ENCODE measurements at places on chromosomes 13 and 19. TPM values are rescaled to one million over a fixed set of nuclear protein-coding genes. Genes with fewer than 3 reads are reported as not detected.

GRCh38 chr19:28039677-28040381 is 1173.1 kb downstream of the UQCRFS1 start:
- no peak for DNase-seq

DNA sequence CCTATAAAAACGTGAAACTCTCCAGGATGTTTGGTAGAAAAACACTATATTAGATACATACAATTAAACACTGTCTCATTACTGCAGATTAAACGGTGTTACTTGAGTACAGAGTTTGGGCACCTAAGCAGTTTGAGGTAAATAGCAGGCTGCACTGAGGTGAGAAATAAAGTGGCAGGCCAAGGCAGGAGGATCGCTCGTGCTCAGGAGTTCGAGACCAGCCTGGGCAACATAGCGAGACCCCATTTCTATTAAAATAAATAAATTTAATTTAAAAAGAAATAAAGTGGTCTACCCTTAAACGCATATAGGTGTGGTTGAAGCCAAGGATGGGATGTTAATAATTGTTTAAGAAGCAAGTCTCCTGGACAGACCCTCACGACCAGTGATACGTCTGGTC is 1.2 kb downstream of the PSPC1 start:
- no peak for DNase-seq

DNA sequence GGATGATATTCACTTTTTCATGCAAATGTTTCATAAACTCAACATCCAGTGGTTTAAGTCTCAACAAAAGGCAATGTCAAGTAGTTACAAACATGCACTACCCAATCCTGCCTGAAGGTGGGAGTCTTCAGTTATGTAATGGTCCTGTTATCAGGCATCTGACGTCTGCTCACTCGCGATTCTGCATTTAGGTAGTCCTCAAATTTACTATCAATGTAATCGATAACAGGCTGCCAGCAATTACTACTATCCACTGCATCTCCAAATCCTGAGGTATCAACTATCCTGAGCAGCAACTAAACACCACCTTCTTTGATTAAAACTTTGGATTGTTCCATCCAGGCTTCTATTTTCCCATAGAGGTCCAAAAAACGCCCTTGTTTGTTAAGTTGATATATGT is 51.2 kb downstream of the NLRP12 start:
- DNase-seq: peak; percentile 50

DNA sequence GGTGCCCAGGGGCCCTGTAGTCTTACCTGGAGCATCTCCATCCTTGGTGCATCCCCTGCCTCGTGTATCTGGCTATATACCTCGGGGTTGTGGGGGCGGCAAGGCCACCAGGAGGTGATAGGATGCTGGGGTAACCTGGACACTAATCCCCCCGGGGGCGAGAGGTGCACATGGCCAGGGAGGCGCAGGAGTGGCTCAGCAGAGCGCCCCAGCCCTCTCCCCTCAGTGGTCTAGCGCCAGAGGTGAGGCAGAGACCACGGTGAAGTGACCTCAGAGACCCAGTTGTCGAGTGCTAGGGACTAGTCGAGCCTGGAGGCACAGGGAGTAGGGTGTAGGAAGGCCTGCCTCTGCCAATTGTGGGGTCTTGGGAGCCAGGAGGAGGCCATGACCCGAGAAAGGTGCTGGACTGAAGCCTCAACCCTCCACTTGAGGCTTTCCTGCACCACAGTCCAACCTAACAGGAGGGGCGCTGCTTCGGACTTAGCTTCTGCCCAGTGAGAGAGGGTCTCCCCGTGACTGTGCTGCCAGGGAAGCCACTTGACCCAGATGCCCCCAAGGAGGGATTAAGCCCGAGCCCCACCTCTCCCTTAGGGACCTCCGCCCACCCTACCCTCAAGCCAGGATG is at the start of gene LHB:
Gene LHB, minus strand, starts transcription at position 51 of the 625 bp plus-strand sequence. Its CDS starts 10 bp downstream, at position 41.
- DNase-seq: no peak

SOX1 gene
- total RNA-seq: not detected

TNFSF13B gene
- total RNA-seq: 5.8 TPM

GRCh38 chr13:46831588-46832194 is 34.7 kb upstream of the ESD start:
- DNase-seq: peak; percentile 38

Data from liver (tissue), 10 donors.